ENCODE measurements at places on chromosomes 7 and 10. TPM values are rescaled to one million over a fixed set of nuclear protein-coding genes. Genes with fewer than 3 reads are reported as not detected.

The ADCYAP1R1 gene
- total RNA-seq, result not detected

The ELOVL3 gene
- not detected for total RNA-seq

The IL15RA gene
- total RNA-seq, result 52.3 TPM

The ZP3 gene
- total RNA-seq, result 0.60 TPM

Data from mammary microvascular endothelial cell (primary cell).